Stimulated activated CD8-positive, alpha-beta memory T cell treated with anti-CD3 and anti-CD28 coated beads, Interleukin-15, amount 100 ng/mL, for 1 hour (primary cell): ENCODE measurements at places on chromosomes 7 and 10.

- DNase-seq: no peak
These were observed 5.8 kb downstream of the UNCX start for GRCh38 chr7:1238450-1238882.

DNA sequence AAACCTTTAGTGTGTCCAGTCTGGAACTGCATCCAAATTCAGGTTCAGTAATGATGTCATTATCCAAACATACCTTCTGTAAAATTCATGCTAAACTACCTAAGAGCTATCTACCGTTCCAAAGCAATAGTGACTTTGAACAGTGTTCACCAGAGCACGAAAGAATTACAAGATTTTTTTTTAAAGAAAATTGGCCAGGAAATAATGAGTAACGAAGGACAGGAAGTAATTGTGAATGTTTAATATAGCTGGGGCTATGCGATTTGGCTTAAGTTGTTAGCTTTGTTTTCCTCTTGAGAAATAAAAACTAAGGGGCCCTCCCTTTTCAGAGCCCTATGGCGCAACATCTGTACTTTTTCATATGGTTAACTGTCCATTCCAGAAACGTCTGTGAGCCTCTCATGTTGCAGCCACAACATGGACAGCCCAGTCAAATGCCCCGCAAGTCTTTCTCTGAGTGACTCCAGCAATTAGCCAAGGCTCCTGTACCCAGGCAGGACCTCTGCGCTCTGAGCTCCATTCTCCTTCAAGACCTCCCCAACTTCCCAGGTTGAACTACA is 694 bp upstream of the FAS start:
- DNase-seq: no peak

- DNase-seq: no peak
These were observed 22.3 kb upstream of the RET start for GRCh38 chr10:43054593-43054992.

DNA sequence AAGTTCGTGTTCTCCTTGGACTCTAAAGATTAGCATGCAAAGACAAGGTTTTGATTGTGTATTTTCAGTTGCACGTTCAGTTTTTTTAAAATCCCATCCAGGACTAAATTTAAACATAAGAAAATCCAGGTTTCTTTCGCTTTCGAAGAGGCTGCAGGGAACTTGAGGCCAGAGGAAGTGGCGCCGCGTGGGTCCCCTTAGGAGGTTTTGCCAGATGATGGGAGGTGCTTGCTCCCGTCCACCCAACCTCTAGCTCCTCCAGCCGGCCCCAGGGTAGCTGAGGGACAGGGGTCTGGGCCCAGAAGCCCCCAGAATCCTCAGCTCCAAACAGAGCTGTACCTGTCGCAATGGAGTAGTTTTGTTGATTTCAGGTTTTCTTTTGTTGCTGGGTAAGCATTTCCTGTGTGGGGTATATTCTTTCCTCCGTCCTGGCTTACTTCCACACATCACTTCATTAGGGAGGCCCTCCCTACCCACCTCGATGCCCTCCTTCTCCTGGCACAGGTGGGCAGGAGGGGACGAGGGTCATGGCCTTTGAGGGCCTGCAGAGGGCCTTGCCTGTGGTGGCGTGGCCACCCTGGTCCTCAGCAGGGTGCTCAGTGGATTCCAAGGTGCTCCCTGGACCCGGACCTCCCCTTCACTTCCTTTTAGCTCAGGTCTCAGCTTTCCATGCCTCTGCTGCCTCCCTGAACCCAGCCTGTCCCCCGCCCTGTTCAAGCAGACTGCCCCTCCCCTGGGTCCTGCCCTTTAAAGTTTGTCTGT is 32.6 kb downstream of the LHPP start:
- DNase-seq: no peak

- DNase-seq: no peak
These were observed 316.2 kb downstream of the POM121L12 start for GRCh38 chr7:53351681-53352080.

DNA sequence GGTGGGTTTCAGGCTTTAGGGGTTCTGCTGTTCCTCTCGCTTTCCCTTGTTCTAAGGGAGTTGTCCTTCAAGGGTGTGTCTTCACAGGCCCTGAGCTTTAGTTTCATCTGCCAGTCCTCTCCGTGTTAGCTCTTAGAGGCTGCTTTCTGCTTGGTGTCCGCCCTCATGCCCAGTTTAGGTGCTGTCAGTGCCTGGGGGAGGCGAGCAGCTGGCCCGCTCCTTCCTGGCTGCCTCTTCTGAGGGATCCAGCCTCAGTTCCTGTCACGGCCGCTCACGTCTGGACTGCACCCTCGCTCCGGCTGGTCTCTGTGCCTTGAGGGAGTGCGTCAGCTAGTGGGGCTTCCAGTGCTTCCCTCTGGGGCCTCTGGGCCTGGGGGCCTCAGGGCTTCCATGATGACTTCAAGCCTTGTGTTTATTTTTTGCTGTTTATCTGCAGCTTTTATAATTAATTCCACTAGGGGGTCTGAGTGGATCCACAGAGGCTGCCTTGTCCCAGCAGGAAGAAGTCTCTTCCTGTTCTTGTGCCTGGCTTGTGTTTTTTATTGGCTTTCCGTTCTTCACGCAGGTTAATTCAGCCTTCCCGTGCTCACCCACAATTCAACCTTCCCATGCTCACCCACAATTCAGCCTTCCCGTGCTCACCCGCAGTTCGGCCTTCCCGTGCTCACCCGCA is 33.0 kb downstream of the WDR37 start:
- no peak for DNase-seq

- DNase-seq: no peak
These were observed 1071.8 kb downstream of the DNAJB9 start for GRCh38 chr7:109641445-109641844.

- DNase-seq: no peak
These were observed 1.4 kb upstream of the AP5Z1 start for GRCh38 chr7:4774007-4774406.

GRCh38 chr10:14611968-14612693 is 162.6 kb downstream of the FAM107B start:
- no peak for DNase-seq

- DNase-seq: no peak
These were observed 23.3 kb upstream of the DGKI start for GRCh38 chr7:137870078-137870477.

DNA sequence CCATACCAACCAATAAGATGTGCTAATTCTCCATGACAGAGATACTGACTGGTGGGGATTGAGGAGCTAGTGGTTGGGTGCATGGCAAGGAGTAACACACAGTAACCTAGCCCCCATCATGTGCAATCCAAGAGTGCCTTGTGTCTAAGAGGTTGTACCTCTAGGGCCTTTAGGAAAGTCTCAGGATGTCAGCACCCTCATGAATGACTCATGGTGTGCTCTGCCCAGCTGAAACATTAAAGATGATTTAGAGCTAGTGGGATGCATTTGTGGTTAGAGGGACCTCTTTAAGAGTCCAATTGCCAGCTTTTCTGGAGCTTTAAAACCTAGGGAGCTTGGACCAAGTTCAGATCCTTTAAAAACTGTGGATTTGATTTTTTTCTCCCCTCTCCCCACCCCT is 181.1 kb downstream of the HERPUD2 start:
- no peak for DNase-seq

DNA sequence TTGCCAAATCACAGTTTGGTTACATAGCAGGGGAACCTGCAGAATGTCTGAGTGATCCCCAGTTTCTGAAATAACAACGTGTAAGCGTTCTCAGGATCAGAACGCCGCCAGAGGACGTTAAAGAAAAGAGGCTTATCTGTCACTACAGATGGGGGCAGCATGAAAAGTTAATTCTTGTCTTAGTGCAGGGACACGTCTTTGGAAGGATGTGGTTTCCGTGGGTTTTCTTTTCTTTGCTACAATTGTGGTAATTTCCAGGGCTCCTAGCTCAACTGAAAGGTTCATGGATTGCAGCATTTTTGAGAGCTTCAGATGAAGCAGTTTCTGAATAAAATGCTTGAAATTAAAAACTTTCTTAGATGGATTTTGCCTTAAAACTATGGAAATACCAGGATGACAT is 106.6 kb downstream of the PRKCQ start:
- DNase-seq: no peak

DNA sequence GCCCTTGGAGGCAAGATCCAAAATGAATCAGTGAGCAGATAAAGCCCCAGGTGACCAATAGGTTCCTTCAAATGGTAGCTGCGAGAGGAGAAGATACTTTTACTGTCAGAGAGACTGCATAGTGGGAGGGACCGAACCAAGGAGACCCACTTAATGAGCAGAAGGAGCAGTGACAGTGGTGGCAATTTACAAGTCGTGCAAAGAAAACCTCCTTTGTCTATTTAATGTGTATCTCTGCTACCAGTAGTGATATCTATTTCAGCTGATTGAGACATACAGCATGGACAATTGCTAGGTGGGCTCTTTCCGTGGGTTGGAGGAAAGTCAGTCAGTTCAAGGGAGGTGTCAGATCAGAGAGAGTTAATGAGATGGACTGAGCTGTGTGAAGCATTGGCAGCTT is 480.4 kb downstream of the GATA3 start:
- DNase-seq: no peak

GRCh38 chr7:108211382-108212201 is 81.4 kb upstream of the LAMB4 start:
- no peak for DNase-seq

DNA sequence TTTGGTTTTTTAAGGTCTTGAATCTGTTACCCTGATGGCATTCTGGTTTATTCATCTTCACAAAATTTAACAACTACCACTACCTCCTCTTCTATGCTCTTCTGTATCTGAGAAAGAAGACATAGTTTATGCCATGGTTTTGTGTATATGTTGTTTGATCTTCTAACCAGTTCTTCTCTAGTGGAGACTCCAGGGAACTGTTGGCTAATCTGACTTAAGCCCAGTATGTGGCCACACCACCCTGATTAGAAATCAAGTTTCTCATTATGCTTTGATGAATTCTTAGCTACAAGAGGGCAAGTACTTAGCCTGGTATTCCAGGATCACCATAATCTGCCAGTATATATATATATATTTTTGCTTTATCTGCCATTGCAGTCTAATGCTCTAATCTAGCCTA is 99.5 kb upstream of the MXI1 start:
- DNase-seq: no peak

DNA sequence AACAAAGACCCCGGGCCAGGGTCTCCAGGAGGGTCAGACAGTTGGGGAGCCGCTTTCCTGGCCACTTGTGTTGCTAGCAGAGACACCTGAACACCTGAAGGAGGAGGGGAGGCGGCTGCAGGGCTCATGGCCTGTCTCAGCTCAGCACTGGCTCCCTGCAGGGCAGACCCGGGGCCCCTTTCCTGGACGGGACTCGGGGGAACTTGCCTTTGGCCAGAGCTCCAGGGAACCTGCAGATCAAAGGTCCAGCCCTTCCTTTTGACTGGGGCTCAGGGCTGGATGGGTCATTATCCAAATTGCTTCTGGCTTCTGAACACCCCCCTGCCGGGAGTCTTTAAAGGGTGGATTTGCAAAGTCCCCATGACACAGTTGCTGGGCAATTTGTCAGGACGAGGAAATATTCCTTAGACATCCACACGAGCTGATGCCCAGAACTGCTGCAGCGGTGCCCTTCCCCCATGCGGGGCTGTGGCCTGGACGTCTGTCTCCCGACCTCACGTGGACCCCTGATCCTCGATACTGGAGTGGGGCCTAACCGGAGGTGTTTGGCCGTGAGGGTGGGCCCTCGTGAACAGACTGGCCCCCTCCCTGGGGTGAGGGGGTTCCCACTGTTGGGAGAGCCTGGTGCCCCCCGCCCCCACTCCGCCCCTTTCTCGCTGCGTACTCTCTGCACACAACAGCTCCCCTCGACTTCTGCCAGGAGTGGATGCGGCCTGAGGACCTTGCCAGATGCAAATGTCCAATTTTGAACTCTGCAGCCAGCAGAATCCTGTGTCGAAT is 194.3 kb downstream of the ELFN1 start:
- DNase-seq: no peak

- no peak for DNase-seq
These were observed 142.2 kb downstream of the ATXN7L1 start for GRCh38 chr7:105734233-105734632.

GRCh38 chr7:20894806-20895205 is 108.1 kb upstream of the SP8 start:
- DNase-seq: no peak
